ENCODE measurements at places on chromosomes 1 and 21.

GRCh38 chr21:14866859-14867765 lies 197.7 kb downstream of the NRIP1 start:
- no peak for DNase-seq

GRCh38 chr21:20353351-20353750 lies 644.9 kb upstream of the NCAM2 start:
- DNase-seq = no peak

- no peak for DNase-seq
Observed at GRCh38 chr1:117215733-117216462, 5.2 kb upstream of the VTCN1 start.

GRCh38 chr1:162360237-162360873 lies 16.3 kb downstream of the SPATA46 start:
- DNase-seq = no peak

GRCh38 chr1:87474098-87474497 lies 145.4 kb downstream of the LMO4 start:
- DNase-seq = no peak

DNA sequence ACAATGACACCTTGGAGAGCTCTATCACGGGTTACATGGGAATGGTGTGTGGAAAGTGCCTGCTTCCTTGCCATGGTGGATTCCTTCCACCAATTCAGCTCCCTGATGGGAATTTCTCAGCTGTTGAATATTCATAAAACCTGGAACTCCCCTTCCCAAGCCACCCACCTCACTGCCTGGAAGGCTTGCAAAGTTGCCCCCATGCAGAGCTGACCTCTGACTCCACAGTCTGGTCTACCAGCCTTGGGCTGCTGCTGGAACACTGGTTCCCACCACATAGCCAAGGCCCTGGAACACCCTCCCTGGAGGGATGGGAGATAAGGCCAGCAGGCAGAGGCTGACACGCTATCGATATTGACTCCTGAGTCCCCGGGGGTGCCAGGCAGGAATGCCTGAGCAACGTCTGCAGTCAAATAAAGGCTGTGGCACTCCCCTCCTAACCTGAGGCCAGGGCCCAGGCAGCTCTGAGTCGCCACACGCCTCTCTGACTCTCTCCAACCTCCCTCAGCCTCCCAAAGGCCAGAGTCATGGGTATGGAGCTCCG lies 8.8 kb downstream of the CCDC24 start:
- DNase-seq = no peak

DNA sequence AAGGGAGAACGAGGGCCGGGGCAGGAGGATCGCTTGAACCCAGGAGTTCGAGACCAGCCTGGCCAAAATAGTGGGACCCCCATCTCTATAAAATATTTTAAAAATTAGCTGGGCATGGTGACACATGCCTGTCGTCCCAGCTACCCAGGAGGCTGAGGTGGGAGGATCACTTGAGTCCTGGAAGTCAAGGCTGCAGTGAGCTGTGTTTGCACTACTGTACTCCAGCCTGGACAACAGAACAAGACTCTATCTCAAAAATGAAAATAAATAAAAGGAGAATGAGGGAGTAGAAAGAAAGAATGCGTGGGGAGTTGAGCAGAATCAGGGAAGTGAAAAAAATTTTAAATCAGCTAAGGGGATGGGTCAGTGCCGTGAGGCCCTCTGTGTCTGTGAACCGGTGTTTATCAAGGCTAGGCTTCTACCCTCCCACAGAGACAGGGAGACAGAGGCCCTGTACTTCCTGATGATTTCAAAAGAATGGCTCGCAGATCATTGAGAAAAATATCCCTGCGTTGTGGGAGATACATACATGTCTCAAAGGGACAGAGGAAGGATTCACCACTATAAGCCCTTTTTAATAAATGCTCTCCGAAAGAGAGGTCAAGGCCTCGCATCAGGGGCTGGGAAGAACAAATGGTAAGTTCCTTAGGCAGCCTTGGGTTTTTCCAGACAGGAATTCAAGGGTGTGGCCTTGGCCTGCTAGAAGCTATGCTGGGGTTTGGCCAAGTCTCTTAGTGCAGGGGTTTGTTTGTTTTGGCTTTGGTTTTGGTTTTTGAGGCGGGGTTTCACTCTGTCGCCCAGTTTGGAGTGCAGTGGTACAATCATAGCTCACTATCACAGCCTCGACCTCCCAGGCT lies 20.7 kb downstream of the IL10RB start:
- no peak for DNase-seq

- no peak for DNase-seq
Observed at GRCh38 chr1:15577691-15578090, 7.2 kb downstream of the AGMAT start.

- DNase-seq = no peak
Observed at GRCh38 chr1:167387251-167387910, 130.9 kb downstream of the CD247 start.

GRCh38 chr1:85360730-85361493 lies 84.5 kb upstream of the BCL10 start:
- no peak for DNase-seq

DNA sequence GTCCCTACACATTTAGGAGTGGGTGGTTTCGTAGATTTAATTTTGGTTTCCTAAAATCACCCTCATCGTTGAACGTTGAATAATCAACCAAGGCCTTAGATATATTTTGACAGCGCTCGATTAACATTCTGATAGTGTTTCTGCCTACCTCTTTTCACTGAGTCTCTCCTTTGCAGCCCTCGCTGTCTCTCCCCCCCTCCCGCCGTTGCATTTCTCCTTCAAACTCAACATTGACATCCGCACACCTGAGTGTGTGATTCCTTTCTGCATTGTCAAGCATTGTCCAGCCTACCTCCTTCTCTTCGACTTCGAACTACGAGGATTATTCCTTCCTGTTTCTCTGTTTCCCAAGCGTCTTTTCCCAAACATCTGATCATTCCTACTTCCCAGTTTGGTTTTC lies 1.8 kb upstream of the ADAMTS1 start:
- no peak for DNase-seq

DNA sequence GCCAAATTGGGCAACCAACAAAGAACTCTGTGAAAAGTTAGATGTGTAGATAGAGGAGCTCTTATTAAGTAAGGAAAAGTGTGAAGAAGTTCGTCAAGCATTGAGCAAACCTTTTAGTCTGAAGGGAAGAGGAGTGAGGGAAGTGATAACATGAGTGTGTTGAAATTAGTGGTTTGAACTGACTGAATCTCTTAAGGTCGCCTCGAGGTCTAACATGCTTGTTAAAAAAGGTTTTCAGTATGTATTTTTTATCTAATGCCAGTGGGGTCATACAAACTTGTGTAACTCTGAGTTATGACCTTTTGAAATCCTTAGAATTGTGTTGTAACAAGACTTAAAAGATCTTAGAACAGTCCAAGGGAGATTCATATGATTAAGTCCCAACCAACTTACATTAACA lies 34.1 kb downstream of the SOAT1 start:
- DNase-seq = no peak

DNA sequence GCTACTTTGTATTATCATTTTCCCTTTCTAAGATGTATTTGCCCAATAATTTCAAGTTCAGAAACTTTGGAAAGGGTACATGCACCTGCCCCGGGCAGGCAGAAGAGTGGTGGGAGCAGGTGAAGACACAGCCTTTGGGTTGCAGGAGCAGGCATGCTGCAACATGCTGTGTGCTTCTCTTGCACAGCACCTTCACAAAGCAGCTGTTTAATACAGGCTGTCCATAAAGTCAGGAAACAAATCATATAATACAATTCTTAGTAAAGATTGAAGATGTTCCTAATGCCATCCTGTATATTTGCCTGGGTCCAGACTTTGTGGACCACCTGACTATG lies 182.9 kb downstream of the ZNF281 start:
- no peak for DNase-seq

GRCh38 chr1:213256438-213257087 lies 205.5 kb downstream of the RPS6KC1 start:
- DNase-seq = no peak

DNA sequence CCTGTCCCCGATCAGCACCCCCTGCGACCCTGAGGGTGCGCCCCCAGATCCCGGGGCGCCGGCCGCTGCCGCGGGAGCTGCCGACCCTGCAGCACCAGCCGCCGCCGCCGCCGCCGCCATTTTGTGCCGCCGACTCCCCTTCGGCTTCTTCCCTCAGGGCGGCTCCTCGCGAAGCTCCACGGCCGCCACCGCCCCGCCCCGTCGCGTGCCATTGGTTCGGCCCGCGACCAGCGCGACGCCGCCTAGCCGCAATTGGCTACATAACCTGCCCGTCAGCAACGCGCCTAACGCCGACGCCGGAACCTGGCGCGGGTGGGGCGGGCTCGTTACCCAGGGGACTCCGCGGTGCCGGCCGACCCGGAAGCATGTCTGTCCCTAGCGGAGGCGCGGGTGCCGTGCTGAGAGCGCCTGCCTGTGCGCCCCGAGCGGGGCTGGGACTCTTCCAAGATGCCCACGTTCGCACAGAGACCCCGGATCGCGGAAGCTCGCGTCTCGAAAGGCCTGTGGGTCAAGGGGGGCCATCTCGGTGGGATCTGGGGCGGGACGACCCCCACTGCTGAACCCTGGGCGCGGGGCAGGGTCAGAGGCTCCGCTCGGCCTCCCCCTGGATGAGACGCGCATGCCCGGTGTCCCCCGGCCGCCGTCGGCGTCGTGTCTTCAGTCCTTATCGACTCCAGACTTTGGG lies at the start of gene CCNL2:
TSS of gene CCNL2 (minus strand) at position 149 of the 685 bp plus-strand sequence. CDS start at position 120, 29 bp downstream.
- peak; percentile 97 for DNase-seq

DNA sequence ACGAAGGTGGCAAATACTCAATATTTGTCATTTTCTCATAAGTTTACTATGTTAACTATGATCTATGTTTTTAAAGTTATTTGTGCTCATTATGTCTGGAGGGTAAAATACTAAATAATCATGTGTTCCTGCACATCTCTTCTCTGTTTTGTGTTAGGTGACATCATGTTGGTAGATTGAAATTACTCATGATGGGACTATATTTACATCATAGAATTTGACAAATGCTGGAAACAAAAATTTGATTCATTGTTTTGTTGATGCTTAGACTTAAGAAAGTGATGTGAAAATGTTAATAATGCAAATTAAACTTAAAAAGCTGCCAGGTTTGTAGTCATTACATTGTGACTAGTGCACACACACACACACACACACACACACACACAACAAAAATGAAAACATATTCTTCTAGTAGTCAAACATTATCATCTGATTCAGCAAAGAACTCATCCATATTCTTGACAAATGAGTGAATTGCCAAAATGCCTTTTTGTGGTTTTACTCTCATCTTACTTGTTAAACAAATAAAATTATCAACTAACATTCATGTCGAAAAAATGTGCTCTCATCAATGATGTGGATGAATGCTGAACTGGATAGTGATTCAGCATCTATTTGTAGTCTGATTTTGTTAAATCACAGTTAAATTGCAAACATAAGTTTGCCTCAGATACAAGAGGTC lies 870.7 kb downstream of the BRINP3 start:
- no peak for DNase-seq

- DNase-seq = no peak
Observed at GRCh38 chr21:38470755-38471154, 27.5 kb downstream of the ERG start.

- DNase-seq = no peak
Observed at GRCh38 chr1:41578712-41579335, 94.3 kb upstream of the EDN2 start.

GRCh38 chr1:201888282-201889089 lies at the start of gene SHISA4:
SHISA4 (plus strand) TSS chr1:201888898; CDS start chr1:201888995, 97 bp downstream.
- DNase-seq = no peak

DNA sequence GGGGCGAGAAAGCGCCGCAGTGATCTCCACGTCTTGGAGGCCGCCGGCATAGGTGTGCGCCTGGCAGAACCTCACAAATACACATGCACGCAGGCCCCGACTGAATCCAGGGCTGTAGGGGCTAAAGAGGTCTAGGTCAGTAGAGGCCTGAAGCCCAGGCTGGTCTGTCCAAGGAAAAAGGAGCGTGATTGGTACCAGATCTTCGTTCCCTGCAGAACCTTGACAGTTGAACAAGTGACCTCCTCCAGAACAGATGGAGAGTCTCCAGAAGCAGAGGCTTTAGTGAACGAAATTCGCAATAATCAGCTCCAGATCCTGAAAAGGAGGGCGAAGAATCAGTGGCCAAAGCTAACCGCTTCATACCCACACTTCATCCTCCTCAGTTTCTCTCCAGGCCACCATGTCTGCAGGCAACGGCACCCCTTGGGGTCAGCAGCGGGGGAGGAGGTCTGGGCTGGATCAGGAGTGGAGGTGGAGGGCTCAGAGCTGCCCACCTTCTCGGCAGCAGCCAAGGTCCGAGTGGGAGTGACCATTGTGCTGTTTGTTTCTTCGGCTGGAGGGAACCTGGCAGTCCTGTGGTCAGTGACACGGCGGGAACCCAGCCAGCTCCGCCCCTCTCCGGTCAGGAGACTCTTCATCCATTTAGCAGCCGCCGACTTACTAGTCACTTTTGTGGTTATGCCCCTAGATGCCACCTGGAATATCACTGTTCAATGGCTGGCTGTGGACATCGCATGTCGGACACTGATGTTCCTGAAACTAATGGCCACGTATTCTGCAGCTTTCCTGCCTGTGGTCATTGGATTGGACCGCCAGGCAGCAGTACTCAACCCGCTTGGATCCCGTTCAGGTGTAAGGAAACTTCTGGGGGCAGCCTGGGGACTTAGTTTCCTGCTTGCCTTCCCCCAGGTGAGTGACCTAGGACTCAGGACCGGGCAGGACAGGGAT lies 749 bp upstream of the PEX11B start:
- DNase-seq = no peak

GRCh38 chr1:100612540-100612939 lies 74.6 kb downstream of the GPR88 start:
- no peak for DNase-seq

DNA sequence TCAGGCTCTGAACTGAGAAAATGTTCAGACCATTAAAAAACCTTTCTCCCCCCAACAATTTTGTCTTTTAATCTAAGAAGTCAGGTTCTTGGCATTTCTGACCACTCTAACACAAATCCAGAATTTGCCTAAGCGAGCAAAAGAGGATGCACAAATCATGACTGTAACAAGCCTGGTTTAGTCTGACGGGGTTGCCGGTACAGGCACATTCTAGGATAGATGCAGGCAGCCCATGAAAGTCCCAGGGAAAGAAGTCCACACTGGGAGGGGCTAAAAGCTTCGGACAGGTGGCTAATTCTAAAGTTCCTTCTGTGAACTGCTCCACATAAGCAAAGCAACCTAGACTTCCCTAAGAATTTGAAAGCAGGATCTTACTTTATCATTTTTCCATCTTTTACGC lies 48.0 kb upstream of the KCNE1 start:
- DNase-seq = no peak

- DNase-seq = peak; percentile 95
Observed at GRCh38 chr1:116472431-116472961, 98.3 kb downstream of the CD58 start.
